ENCODE measurements at places on chromosomes 5 and 9.
A peak's percentile ranks its signal among the peaks of the same experiment; 100 is the strongest.

- DNase-seq = no peak
These were observed 101.2 kb downstream of the EPB41L4A start for GRCh38 chr5:112317866-112318265.

GRCh38 chr9:72141484-72141883 is 7.8 kb upstream of the GDA start:
- DNase-seq = no peak

GRCh38 chr5:163963881-163964280 is 458.5 kb downstream of the MAT2B start:
- peak; percentile 96 for DNase-seq

- DNase-seq = peak; percentile 56
These were observed 9.3 kb downstream of the TMEM245 start for GRCh38 chr9:109110329-109111021.

DNA sequence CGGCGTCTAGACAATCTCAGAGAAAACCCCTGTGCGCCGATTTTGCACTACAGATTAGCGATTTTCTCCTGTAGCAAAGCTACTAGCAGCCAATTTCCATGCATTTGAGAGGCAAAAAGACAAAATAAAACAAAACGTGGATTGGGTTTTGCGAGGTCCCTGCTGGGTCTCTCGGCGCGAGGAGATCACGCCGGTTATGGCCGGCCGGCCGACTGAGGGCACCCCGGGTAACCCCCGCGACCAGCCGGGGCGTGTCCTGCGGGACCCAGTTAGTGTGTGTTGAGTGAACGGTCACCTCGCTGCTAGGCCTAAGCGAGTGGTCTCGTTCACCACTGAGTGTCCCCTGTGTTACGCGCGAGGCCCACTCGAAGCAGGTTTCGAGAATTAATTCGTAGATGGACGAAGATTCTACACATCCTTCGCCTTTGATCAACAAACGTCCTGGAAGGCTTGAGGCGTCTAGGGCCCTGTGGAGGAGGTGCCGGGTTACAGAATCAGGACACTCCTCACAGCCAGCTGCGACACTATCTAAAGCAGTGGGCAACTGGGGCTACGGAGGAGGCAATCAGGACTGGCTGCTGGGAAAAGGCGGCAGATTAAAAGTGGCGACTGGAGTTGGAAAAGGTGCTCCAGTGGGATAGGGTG is 764 bp upstream of the VDAC1 start:
- DNase-seq = peak; percentile 20

- no peak for DNase-seq
These were observed 173.7 kb upstream of the ANKRD55 start for GRCh38 chr5:56406838-56407237.

DNA sequence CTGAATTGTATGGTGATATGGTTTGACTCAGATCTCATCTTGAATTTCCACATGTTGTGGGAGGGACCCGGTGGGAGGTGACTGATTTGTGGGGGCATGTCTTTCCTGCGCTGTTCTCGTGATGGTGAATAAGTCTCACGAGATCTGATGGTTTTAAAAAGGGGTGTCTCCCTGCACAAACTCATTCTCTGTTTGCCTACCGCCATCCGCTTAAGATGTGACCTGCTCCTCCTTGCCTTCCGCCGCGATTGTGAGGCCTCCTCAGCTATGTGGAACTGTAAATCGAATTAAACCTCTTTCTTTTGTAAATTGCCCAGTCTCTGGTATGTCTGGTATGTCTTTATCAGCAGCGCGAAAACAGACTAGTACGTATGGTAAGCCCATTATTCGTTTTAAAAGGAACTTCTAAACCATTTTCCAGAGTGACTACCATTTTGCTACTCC is 48.7 kb downstream of the SLC36A1 start:
- no peak for DNase-seq

GRCh38 chr9:13220837-13221236 is 58.7 kb downstream of the MPDZ start:
- no peak for DNase-seq

- DNase-seq = no peak
These were observed 145.8 kb downstream of the ACTL7B start for GRCh38 chr9:108709997-108710396.

GRCh38 chr5:179124853-179125788 is 64.9 kb downstream of the ZNF354C start:
- no peak for DNase-seq

- no peak for DNase-seq
These were observed 354.6 kb downstream of the ZSWIM6 start for GRCh38 chr5:61686491-61687257.

DNA sequence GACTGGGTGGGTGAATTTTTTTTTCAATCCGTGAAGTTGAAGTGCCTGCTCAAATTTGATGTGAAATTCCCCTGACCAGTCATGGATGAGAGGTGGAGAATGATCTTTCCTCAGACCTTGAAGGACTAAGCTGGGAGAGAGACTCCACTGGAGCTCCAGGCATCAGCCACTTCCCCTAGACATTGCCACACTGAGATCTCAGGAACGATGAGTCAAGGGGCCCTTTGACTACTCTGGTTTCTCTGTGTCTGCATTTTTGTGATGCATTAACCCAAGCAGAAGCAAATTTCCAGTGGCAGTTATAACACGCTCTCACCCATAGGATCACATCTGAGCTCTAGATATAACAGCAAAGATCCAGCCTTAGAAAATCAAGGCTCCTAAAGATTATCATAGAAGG is 171.2 kb upstream of the KIF2A start:
- DNase-seq = no peak

DNA sequence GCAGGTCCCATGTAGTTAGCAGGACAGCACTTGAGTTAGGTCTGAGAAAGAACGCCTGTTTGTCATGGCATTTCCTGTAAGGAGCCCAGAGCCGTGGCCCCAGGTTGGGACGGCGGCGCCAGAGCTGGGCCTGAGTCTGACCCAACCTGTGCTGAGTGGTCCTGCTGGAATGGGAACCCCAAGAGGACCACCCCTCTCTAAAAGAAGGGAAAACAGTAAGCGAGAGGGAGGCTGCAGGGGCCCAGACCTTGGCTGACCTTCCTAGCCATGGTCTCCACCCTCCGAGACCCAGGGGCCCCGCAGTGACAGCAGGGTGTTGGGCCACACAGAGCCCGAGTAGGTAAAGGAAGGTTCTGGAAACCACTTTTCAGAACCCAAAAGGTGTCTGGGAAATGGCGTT is 1.8 kb upstream of the LRRC14B start:
- no peak for DNase-seq

- DNase-seq = no peak
These were observed 132.1 kb downstream of the CDH18 start for GRCh38 chr5:19855931-19856330.

DNA sequence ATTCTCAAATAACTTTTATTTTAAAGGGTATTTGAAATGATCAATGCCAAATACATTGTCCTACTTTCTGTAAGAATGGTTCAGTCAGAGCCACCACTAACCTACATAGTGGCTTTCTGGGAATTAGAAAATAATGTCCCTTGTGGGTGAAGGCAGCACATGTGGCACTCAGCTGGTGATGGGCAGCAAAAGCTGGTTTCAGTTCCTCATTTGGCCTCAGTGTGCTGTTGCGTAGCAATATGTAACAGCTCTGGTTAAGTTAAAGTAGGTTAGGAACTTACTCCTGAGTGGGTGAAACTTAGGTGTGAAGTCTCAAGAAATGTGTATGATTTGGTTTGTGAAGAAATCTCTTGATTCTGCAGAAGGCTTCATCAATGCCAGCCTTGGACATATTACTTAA is 99.6 kb upstream of the SPEF2 start:
- DNase-seq = peak; percentile 13

DNA sequence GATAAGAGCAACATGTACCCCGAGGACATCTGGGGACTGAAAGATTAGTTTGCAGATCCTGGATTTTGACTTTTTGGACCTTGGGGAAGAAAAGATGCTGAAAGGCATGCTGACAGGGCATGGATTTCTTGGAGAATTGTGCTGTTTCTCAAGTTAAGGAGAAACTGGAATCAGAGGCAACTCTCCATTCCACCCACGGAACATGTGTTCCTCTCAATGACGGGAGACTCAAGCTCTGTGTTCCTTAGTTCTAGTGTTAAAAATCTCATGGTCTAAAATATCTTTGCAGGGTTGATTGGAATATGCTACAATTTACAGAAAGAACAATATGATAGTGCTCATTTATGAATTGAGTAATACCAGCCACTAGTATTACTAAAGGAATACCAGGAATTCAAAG is 34.4 kb upstream of the CDH12 start:
- DNase-seq = peak; percentile 2

- peak; percentile 24 for DNase-seq
These were observed 233.1 kb upstream of the GAS1 start for GRCh38 chr9:87180361-87180760.

GRCh38 chr5:122785294-122785693 is 10.4 kb downstream of the SNX2 start:
- no peak for DNase-seq

DNA sequence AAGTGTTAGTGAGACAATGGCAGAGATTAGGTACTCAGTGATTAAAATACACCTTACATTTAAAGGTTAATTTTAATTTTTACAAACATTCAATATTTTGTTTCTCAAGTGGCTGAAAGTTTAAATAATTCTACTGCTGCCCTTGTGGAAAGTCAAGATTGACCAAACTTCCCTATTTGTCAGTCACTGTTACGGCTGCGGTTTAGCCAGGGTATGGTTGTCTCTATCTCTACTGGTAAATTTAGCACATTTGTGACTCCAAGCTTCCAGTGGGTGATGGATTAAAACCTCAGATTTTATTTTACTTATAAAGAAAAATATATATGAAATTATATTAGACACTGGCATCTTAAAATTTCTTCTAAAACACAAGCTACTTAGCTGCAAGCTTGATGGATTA is 368.4 kb downstream of the CDH18 start:
- DNase-seq = peak; percentile 64

DNA sequence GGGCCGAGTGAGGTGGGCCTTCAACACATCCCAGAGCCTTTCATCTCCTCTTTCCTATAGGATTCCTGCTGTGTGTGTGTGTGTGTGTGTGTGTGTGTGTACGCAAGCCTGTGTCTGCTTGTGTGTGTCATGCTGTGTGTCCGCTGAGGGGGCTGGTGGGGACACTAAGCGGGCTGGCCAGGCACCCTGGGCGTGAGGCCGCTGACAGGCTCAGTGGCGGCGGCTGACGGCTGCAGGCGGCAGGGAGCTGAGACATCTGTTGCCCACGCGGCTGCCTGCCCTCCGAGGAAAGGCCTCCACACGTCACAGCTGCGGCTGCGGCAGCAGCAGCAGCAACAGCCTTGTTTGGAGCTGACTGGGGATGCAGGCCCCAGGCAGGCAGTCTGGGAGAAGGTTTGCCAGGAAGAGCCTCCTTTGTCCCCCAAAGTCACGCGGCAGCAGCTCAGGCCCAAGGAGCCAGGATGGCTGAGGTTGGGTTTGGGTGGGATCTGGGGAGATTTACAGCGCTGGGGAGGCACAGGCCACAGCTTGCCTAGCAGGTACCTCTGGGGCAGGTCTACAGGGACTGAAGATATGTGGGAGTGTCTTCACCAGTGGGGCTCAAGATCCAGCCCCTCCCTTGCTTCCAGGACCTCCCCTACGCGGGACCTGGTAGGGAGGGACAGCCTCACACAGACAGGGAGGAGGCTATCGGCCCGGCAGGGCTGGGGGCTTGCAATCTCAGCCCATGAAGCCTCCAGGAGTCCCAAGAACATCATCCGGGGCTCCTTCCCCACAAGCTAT is 1.8 kb downstream of the PDLIM4 start:
- no peak for DNase-seq

DNA sequence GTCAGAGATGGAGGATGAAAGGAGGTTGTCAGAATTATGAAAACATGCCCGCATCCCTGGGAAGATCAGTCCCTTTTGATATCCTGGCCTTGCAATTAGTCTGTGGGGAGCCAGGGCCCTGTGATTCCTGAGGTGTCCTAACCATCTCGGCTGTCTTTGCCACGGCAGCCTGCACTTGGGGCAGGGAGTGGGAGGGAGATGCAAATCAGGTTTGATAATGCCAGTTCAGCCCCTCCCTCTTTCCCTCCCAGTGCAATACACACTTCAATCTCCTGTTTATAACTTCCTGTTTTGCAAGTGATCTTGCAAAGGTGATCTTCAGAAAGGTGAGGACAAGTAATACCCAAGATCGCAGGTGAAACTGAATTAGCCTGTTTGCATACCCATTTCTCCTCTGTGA is 114.0 kb upstream of the ALDH1B1 start:
- DNase-seq = no peak

- peak; percentile 26 for DNase-seq
These were observed 6.3 kb downstream of the TMEM38B start for GRCh38 chr9:105700668-105701067.

DNA sequence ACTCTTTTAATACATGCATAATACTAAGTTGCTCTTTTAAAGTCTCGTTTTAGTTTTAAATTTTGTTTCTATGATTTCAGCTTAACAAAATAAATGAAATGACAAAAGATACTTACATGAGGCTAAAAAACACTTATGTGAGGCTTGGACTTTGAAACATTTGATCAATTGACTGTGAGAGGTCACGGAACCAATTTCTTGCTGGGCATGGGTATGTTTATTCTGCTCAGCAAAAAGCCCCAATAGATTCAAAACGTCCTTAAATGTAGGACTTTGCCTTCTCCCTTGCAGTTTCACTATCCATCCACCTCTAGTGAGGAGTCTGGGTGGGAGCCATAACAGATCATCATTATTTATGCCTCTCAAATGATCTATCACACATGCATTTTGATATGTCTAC is 191.9 kb downstream of the ZSWIM6 start:
- DNase-seq = no peak

GRCh38 chr5:180343831-180344695 is 9.1 kb downstream of the GFPT2 start:
- DNase-seq = peak; percentile 17

All from OCI-M1 (cell line).